ENCODE measurements at places on chromosomes 5 and 9.

- no peak overlapping the region for H3K27ac ChIP-seq
- DNase-seq: no peak
- H3K36me3 ChIP-seq: no peaks in the 10 kb centered on the region
- no peaks in the 10 kb centered on the region for H3K27me3 ChIP-seq
- peaks cover 5% of the 10 kb centered on the region for H3K4me1 ChIP-seq
- H3K4me3 ChIP-seq: no peak overlapping the region
Observed at GRCh38 chr9:35903049-35903448, 3.0 kb upstream of the HRCT1 start.

DNA sequence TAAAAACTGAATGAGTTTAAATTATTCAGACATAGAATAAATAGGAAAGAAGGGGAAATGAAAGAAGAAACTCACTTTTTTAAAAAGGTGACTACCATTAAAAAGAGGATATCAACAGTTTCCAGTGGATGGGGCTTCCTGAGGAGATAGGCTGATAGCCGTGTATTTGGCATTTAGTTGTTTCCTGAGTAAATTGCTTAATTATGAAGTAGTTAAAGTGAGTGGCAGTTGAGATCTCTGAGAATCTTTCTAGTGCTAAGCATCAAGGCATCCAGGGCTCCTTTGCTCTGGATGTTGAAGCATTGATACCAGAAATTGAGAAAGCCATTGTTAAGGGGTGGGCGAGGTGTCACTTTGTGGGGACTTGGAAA lies 2.7 kb downstream of the TNFAIP8 start:
- peaks cover 7% of the 10 kb centered on the region for H3K4me1 ChIP-seq
- no peak for DNase-seq

- 0 out of 2 replicates have a peak, but pooled peaks cover 2% of the 10 kb centered on the region for H3K4me1 ChIP-seq
- no peak overlapping the region for H3K27ac ChIP-seq
- no peak overlapping the region for H3K4me3 ChIP-seq
- no peaks in the 10 kb centered on the region for H3K36me3 ChIP-seq
- H3K27me3 ChIP-seq: no peaks in the 10 kb centered on the region
Observed at GRCh38 chr5:68463606-68464005, 248.1 kb downstream of the PIK3R1 start.

DNA sequence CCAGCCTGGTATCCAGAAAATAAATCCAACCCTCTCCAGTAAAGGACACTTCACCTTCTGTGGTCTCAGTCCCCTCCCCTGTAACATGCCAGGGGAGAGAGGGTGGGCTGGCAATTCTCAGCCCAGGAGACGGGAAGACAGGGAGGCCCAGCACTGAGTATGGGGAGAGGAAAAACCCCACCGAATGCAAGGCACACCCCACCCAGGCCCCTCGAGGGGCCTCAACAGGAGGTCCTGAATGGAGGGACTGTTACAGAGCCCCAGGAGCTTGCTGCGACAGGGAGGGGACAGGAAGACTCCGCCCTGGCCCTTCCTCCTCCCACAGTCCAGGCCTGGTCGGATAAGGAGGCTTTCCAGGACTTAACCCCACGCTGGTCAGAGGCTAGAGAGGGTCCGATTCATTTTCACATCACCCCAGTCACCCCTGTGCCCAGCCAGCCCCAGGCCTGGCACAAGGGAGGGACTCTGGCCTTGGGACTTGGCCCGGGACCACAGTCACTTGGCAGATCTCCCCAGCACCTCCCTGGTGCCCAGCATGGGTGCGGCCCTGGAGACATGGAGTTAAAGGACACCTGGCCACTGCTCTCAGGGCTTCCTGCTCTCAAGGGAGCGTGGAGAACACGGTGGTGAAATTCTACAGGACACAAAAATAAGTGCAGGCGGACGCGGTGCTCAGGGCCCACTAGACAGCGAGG lies 44.9 kb upstream of the STXBP1 start:
- DNase-seq: no peak
- H3K4me1 ChIP-seq: peaks cover 6% of the 10 kb centered on the region
- H3K36me3 ChIP-seq: no peaks in the 10 kb centered on the region
- H3K4me3 ChIP-seq: no peak overlapping the region
- no peak overlapping the region for H3K27ac ChIP-seq
- no peaks in the 10 kb centered on the region for H3K27me3 ChIP-seq

GRCh38 chr9:136295542-136296433 lies 8.1 kb downstream of the CCDC187 start:
- no peaks in the 10 kb centered on the region for H3K4me1 ChIP-seq
- H3K27me3 ChIP-seq: no peaks in the 10 kb centered on the region

DNA sequence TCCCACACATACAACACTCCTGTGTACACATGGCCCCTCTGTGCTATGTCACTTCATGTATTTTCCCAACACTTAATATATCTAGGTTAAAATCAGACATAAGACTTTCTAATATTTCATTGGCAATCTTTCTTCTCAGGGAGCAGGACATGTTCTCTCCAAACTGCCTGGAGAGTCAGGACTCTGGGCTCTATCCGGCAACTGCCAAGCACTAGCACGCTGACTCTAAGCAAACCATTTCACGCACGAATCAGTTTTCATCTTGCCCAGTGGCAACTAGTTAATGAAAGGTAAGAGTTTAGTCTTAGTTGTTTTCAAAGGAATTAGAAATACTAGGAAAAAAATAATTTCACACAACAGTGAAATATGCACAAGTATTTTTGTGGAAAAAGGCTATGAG lies 124.8 kb downstream of the NFIB start:
- no peak for DNase-seq
- H3K36me3 ChIP-seq: no peaks in the 10 kb centered on the region
- H3K27ac ChIP-seq: no peak overlapping the region

DNA sequence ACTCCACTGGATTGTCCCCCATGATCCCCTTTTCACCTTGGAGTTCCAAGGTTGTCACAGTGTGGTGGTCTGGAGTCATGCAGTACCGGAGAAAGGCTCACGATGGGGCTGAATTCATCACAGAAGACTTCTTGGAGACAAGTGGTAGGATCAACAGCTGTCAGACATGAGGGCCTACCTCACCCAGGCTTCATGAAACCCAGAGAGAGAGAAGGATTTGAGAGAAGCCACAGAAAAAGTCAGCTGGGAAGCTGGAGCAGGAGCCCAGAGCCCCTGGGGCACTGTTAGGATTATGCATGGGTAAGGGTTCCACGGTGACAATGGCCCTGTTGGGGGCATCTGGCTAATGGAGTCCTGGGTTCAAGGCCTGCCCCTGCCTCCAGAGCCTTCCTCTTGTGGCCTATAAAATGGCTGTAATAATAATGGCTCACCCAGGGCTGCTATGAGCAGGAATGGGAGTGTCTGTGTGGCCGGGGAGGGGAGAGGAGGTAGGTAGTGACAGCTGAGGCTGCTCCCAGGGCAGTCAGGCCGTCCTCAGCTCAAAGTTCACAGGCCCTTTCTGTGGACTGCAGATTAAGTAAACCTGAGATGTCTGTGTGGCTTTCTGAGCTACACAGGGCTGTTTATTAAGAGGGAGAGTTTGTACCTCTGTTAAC lies 910 bp downstream of the TRIM14 start:
- DNase-seq: no peak
- H3K27me3 ChIP-seq: no peaks in the 10 kb centered on the region
- peak overlapping the region; percentile 48 for H3K4me3 ChIP-seq
- H3K4me1 ChIP-seq: 0 out of 2 replicates have a peak, but pooled peaks cover 1% of the 10 kb centered on the region
- no peaks in the 10 kb centered on the region for H3K36me3 ChIP-seq
- no peak overlapping the region for H3K27ac ChIP-seq

DNA sequence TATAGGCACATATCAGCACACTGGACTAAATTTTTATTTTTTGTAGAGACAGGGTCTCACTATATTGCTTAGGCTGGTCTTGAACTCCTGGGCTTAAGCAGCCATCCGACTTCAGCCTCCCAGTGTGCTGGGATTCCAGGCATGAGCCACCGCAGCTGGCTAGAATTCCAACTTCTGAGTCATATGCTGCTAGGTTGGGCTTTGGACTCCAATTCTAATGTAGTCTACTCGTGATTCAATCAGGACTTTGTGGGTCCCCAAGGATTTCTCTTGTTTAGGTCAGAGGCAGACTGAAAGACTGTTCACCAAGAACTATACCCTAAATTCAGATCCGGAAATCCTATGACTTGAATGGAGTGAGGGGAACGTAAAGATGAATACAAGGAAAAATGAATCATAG lies 68.2 kb upstream of the CHD1 start:
- no peaks in the 10 kb centered on the region for H3K4me1 ChIP-seq
- DNase-seq: no peak
- no peak overlapping the region for H3K4me3 ChIP-seq
- no peaks in the 10 kb centered on the region for H3K27me3 ChIP-seq

GRCh38 chr5:61465066-61465465 lies 133.0 kb downstream of the ZSWIM6 start:
- H3K4me1 ChIP-seq: peaks cover 2% of the 10 kb centered on the region
- no peak overlapping the region for H3K27ac ChIP-seq
- no peak overlapping the region for H3K4me3 ChIP-seq
- no peak for DNase-seq
- no peaks in the 10 kb centered on the region for H3K36me3 ChIP-seq
- no peaks in the 10 kb centered on the region for H3K27me3 ChIP-seq

DNA sequence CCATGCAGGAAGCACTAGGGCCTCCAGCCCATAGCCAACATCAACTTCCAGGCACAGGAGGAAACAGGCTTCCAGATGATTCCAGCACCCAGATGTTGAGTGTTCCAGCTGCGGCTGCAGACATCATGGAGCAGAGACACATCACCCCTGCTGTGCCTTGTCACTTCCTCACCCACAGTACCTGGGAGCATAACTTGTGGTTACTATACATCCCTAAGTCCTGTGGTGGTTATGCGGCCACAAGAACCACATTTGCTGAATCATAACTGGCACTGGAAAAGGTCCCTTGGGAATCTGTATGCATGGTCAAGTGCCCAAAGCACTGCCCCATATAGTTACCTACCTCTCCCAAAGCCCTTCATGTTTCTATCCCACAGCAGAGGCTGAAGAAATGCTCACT lies 56.6 kb downstream of the WHRN start:
- H3K27me3 ChIP-seq: no peaks in the 10 kb centered on the region
- H3K27ac ChIP-seq: no peak overlapping the region
- no peak overlapping the region for H3K4me3 ChIP-seq
- no peak for DNase-seq
- H3K4me1 ChIP-seq: 0 out of 2 replicates have a peak, but pooled peaks cover 1% of the 10 kb centered on the region
- H3K36me3 ChIP-seq: no peaks in the 10 kb centered on the region

DNA sequence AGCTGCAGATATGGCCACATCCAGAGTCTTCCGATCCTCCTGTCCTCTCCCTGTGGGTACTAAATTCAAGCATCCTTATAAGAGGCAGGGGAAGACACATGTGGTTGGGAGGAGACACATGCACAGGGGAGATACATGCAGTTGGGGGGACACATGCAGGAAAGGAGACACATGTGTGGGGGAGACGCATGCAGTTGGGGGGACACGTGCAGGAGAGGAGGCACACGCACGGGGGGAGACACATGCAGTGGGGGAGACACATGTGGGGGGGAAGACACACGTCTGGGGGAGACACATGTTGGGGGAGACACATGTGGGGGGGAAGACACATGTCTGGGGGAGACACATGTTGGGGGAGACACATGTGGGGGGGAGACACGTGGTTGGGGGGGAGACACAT lies 21.2 kb upstream of the OLFM1 start:
- H3K4me3 ChIP-seq: no peak overlapping the region
- H3K4me1 ChIP-seq: no peaks in the 10 kb centered on the region
- no peaks in the 10 kb centered on the region for H3K36me3 ChIP-seq
- H3K27ac ChIP-seq: no peak overlapping the region
- no peaks in the 10 kb centered on the region for H3K27me3 ChIP-seq

DNA sequence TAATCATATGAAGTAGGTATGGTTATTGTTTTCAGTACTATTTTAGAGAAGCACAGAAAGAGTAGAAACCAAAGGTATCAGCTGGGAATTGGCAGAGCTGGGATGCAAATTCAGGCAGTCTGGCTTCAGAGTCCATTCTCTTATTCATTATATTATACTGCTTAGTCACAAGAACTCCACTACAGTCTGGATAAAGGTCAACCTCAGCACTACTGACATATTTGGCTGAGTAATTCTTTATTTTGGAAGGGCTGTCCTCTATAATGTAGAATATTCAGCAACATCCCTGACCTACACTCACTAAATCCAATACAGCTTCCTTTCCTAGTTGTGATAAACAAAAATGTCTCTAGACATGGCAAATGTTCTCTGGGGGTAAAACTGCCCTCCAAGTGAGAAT lies 37.6 kb downstream of the PTGER4 start:
- H3K27me3 ChIP-seq: no peaks in the 10 kb centered on the region
- H3K4me1 ChIP-seq: no peaks in the 10 kb centered on the region

- DNase-seq: no peak
- H3K27me3 ChIP-seq: no peaks in the 10 kb centered on the region
- H3K27ac ChIP-seq: no peak overlapping the region
- no peaks in the 10 kb centered on the region for H3K36me3 ChIP-seq
- no peaks in the 10 kb centered on the region for H3K4me1 ChIP-seq
Observed at GRCh38 chr9:99197987-99198386, 23.8 kb downstream of the ALG2 start.

DNA sequence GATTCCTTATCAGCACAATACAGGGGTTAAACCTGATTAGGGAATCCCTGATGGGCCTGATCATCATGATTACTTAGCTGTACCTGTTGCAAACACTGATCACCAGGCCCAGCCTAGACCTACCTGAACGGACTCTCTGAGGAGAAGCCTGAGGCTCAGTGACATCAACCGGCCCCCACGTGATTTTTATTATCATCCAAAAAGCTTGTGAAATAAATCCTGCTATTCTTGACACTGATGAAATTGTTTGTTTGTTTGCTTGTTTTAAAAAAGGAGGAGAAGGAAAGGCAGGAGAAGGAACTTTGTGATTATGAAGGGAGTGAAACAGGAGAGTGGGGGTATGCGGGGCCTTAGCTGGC lies 18.1 kb downstream of the LCP2 start:
- H3K4me3 ChIP-seq: no peak overlapping the region
- H3K4me1 ChIP-seq: peaks cover 12% of the 10 kb centered on the region
- no peak for DNase-seq
- no peaks in the 10 kb centered on the region for H3K36me3 ChIP-seq
- no peaks in the 10 kb centered on the region for H3K27me3 ChIP-seq
- H3K27ac ChIP-seq: no peak overlapping the region

DNA sequence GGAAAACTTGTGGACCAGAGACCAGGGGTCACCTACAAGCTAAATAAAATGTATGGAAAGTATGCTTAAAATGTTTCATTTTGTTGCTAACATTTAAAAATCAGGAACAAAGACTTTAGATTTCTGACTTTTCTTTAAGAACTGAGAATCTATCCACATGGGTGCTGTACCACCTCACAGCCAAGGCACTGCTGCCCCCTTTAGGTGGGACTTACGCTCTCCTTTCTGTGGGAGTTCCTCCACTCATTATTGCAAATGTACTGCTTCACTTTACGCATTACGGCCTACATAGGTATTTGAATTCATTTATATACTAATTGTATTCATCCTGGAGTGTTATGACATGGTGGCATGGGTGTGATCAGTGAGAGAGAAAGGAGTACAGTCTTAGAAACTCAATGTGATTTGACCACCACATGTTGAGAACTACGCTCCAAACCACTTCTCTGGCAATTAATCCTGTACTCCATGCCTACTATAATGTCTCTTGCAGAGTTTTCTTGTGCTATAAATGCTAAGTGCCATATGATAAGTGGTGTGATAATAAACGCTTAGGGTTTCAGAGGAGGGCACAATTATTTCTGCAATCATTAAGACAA lies 24.7 kb upstream of the CETN3 start:
- H3K4me1 ChIP-seq: no peaks in the 10 kb centered on the region
- H3K27ac ChIP-seq: no peak overlapping the region
- H3K36me3 ChIP-seq: no peaks in the 10 kb centered on the region
- no peak for DNase-seq
- H3K27me3 ChIP-seq: no peaks in the 10 kb centered on the region
